ENCODE measurements at places on chromosomes 7 and 10.
A peak's percentile ranks its signal among the peaks of the same experiment; 100 is the strongest.

GRCh38 chr10:89494068-89494467 is 41.3 kb downstream of the SLC16A12 start:
- DNase-seq = no peak

DNA sequence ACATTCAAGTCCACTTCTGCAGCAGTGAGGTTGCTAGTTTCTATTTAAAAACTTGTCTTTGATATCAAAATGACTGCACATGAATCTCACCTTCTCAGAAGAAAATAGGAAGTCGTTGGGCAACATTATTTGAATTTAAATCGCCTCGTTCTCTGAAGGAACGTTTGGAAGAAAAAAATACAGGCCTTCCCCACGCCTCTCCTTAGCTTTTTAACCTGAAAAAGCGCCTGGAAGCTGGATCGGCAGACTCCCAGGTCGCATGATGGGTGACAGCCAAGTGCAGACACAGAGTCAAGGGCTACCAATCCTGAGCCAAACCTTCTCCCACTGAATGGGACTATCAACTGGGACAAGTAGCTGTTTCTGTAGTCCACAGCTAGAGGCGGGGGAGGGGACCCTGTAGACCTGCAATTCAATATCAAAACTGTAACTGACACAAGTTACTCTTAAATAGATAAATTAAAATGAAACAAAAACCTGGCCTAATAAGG is 2.2 kb downstream of the FAM53B start:
- DNase-seq = no peak

DNA sequence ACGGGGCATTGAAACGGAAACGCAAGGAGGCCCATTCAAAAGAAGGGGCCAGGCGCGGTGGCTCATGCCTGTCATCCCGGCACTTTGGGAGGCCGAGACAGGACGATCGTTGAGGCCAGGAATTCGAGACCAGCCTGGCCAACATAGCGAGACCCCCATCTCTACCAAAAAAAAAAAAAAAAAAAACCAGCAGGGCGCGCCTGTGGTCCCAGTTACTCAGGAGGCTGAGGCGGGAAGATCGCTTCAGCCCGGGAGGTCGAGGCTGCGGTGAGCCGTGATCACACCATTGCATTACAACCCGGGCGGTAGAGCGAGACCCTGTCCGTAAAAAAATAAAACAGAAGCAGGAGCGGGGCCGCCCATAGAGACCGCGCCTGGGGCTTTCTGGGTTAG is 396 bp downstream of the PSMG3 start:
- no peak for DNase-seq

DNA sequence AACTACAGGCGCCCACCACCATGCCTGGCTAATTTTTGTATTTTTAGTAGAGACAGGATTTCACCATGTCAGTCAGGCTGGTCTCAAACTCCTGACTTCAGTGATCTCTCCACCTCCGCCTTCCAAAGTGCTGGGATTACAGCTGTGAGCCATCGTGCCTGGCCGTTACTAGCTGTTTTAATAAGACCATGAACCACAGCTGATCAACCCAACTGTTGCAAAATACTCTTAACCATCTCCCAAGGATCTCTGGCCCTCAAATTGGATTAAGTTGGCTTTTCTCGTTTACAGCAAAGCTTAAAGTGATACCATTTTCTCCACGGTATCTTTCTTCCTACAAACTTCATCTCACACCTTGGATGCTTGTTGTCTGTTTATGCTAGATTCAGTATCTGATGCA is 18.3 kb downstream of the ZFAND2A start:
- DNase-seq = no peak

- no peak for DNase-seq
These were observed 248.7 kb downstream of the FZD1 start for GRCh38 chr7:91512958-91513357.

DNA sequence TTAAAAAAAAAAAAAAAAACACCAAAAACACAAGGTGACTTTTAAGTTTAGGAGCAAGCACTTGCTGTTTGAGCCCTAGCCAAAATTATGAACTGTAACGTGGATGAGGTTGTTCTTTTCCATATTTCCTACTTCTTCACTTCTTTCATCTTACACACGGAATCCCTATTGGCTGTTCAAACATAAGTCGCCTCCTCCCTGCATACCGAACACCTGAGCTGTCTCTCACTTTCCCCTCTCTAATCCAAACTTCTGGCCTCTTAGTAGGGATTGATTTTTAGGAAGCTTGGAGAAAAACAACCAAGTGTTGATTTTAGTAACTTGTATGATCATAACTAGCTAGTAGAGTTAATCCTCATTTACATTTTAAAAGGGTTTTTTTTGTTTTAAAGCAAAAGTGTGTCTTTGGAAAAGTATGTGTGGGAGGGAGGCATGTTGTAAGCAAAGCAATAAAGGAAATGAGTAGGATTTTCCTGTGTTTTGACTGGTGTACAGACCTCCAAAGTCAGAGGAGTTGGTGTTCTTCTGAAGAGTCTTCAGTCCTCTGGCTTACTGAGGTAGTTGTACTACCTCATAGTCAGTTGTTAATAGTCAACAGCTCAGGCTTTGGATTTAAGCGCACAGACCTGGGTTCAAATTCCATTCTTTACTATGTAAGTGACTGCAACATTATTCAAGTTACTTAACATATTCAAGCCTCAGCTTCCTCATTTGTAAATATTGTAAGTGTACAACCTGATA is 39.3 kb downstream of the RABGEF1 start:
- DNase-seq = peak; percentile 52

GRCh38 chr10:107118866-107119265 is 45.6 kb downstream of the SORCS1 start:
- DNase-seq = no peak

- no peak for DNase-seq
These were observed 451.4 kb upstream of the POM121L12 start for GRCh38 chr7:52584041-52584440.

DNA sequence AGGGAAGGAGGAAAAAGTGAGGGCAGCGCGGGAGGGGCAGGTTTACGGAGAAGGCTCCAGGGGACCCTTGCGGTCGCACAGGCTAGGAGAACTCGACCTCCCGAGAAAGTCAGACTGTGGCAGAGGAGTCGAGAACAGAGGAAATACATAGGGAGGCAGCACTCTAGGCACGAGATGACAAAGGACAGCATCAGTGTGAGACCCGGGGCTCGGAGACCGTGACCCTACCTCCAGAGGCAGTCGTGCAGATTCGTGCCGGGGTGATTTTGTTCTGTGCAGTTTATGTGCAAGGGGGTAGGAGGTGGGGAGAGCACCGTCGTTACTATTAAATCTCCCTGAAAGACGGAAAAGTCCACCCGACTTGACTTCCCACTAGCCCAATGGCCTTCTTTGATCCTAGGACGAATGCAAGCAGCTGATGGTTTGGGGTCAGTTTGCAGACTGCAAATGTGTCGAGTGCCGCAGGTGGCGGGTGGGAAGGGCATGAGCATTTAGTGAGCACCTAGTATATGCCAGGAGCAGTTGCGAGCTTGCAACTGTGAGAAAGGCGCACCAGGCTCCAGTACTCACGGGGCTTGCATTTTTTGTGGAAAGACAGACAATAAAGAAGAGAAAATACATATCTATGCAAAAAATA is 674 bp upstream of the OSBPL3 start:
- no peak for DNase-seq

GRCh38 chr10:126841341-126841895 is 63.8 kb upstream of the DOCK1 start:
- no peak for DNase-seq

GRCh38 chr7:157152391-157152937 is 13.7 kb downstream of the UBE3C start:
- DNase-seq = no peak

DNA sequence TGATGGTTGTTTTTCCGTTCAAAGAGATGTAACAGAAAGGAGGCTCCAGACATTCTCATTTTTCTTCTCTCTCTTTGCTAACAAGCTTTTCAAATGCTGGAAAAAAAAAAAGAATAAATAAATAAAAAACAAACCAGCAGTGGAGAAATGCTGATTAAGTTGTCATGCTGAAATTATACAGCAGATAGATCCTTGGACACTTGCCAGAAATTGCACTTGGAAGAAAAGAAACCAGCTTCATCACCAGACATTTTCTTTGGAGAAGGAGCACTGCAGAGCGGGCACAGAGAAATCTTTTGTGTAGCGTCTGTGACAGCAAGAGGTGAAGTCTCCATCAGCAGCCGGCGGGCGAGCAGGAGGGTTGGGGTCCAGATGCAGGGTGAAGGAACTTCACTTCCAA is 55.8 kb downstream of the CLRN3 start:
- no peak for DNase-seq

- no peak for DNase-seq
These were observed 190.1 kb upstream of the RNF32 start for GRCh38 chr7:156450473-156450872.

DNA sequence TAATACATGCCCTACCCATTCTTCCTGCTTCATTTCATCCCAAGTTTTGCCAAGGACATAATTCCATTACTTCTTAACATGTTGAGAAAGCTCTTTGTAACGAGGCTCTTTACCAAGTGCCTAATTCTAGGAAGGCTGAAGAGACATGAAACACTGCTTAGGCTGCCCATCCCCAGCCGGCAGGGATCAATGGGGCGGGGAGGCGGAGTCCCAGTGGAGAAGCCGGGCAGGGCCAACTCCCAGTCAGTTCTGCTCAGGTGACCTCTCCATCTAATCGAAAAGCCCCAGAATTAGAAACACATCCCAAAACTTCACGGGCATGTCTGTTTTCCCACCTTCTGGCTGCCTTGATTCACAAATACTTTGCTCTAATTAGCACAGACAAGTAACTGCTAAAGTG is 89.5 kb upstream of the LYZL1 start:
- no peak for DNase-seq

DNA sequence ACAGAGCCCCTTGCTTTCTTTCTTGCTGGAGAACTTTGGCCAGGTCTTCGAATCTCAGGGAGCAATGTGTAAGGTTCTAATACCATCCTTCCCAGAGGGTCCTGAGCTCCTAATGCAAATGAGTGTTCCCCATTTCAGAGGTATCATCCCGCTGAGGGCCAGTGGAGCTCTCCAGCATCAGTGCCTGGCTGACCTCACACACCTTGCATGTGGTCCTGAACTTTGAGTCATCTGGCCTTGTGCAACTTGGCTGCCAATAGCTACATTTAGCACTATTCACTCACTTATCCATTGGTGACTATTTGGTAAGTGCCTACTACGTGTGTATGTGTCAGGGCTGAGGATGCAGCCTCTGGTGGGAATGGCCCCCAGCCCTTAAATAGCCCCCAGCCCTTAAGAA is 48.4 kb upstream of the HABP2 start:
- no peak for DNase-seq

GRCh38 chr10:9012312-9012711 is 957.8 kb downstream of the GATA3 start:
- DNase-seq = no peak

DNA sequence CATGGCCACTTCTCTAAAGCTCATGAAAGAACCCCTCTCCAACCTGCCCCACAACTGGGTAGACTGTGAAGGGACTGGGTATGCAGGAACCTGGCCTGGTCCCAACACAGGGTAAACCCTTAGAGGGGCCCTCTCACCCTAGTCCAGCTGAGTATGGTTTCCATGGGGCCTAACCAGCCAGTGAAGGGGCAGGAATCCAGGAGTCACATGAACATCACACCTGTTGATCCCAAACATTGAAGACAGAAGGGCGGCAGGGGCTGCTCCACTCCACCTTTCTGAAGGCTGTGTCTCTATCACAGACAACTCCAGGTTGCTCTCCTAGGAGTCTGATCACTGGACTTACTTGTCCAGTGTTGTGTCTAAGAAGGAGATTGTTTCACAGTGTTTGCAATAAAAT is 30.8 kb downstream of the GRID1 start:
- no peak for DNase-seq

- no peak for DNase-seq
These were observed 100.6 kb downstream of the KAT6B start for GRCh38 chr10:74926791-74927585.

GRCh38 chr7:17651341-17651740 is 289.0 kb downstream of the SNX13 start:
- DNase-seq = no peak

DNA sequence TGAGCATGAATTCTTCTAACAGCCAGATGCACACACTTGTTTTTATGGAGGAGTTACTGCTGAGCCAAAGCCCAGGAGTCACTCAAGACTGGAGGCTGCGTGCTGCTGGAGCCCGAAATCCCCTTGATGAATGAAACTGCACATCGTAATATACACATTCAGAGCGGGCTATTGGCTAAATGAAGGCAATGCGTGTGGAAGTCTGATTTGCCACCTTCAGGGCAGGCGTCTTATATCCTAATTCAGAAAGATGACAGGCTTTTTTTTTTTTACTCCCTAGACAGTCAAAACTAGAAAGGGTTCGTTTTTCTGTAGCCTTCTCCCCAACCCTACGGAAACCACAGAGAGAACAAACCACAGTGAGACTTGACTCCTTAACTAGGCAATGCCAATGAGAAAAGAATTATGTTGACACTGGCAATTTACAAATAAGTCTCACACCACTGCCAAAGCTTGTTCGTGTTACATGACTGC is 227.2 kb upstream of the KLF14 start:
- DNase-seq = no peak

DNA sequence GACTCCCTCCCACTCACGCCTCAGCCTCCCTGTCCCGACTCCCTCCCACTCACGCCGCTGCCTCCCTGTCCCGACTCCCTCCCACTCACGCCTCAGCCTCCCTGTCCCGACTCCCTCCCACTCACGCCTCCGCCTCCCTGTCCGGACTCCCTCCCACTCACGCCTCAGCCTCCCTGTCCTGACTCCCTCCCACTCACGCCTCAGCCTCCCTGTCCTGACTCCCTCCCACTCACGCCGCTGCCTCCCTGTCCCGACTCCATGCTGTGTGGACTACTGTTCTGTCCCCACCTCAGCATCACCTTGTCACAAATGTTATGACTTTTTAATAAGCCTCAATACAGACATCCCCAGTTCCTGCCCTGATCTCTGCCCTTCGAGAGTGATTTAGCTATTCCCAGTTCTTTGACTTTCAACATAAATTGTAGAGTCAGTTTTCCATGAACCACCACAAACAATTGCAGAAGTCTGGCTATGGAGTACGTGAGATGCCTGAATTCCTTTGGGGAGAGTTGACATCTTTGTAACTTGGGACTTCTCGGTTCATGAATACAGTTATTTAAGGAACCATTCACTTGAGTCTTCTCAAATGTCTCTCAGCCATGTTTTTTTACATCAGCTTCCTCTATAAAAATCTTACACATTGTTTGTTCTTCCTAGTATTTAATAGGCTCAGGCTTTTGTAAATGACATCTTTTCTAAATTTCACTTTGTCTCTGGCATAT is 71.9 kb downstream of the FOXL3 start:
- DNase-seq = no peak

- DNase-seq = no peak
These were observed 119.8 kb downstream of the XRCC2 start for GRCh38 chr7:152556013-152556755.

GRCh38 chr7:69939317-69939716 is 341.0 kb downstream of the AUTS2 start:
- no peak for DNase-seq

Data from SW 1271 (cell line).